ENCODE measurements at places on chromosomes 16 and 17.

GRCh38 chr17:65670667-65671371 lies 109.4 kb upstream of the AXIN2 start:
- no peak for DNase-seq

GRCh38 chr16:64096689-64097088 lies 1025.2 kb downstream of the CDH11 start:
- DNase-seq, result no peak

DNA sequence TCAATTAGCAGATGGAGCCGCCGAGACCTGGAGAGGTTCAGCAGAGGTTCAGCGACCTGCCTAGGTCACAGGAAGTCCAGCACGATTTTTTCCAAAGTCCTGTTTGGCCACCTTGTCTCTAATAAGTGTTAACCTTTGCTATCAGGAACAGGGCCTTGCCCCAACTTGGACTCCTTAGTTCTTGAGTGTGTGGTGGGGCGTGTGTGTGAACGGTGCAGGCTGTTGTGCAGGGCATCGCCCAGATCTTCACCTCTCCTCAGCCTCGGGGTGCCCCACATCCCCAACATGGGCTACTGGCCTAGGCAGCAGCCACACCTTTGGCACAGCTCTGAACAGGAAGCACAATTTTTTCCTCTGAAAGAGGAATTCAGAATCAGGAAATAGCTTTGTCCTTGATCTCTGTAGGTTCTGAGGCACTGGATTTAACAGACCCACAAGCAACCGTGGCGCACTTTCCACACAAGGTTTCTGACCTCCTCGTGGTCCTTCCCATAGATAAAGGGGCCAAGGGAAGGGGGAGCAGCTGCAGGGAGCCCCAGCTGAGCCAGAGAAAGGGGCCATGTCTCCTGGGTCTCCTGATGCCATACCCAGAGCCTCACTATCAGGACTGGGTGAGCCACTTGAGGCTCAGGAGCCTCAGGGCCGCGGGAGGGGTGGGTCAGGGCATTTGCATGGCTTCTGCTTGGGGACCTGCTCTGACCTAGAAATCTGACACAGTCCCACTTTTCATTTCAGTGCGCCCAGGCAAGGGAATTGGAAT lies 10.4 kb downstream of the MPRIP start:
- DNase-seq, result no peak

DNA sequence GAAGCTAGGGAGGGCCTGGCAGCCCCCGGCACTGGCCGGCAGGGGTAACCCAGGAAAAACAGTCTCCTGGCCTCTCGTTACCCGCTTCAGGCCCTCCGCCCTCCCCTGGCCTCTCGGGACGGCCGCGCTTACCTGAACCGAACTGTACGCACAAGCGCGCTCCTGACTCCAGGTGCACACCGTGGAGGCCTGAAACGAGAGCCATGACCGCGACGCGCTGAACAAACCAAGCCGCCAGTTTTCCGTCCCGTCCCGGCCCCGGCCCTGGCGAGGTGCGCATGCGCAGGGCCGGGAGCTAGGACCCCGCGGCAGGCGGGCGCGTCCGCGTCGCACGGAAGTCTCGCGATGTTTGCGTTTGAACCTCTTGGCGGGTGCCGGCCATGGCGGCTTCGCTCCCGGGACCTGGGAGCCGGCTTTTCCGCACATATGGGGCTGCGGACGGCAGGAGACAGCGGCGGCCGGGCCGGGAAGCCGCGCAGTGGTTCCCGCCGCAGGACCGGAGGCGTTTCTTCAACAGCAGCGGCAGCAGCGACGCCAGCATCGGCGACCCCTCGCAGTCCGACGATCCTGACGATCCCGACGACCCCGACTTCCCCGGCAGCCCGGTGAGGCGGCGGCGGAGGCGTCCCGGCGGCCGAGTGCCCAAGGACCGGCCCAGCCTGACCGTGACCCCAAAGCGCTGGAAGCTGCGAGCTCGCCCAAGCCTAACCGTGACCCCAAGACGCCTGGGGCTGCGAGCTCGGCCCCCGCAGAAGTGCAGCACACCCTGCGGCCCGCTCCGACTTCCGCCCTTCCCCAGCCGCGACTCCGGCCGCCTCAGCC lies at the start of gene HASPIN:
Gene HASPIN, plus strand, starts transcription at position 348 of the 822 bp plus-strand sequence. Its CDS starts 33 bp downstream, at position 381.
- peak; percentile 96 for DNase-seq

GRCh38 chr16:66903544-66904427 lies 14.9 kb downstream of the CDH16 start:
- no peak for DNase-seq

DNA sequence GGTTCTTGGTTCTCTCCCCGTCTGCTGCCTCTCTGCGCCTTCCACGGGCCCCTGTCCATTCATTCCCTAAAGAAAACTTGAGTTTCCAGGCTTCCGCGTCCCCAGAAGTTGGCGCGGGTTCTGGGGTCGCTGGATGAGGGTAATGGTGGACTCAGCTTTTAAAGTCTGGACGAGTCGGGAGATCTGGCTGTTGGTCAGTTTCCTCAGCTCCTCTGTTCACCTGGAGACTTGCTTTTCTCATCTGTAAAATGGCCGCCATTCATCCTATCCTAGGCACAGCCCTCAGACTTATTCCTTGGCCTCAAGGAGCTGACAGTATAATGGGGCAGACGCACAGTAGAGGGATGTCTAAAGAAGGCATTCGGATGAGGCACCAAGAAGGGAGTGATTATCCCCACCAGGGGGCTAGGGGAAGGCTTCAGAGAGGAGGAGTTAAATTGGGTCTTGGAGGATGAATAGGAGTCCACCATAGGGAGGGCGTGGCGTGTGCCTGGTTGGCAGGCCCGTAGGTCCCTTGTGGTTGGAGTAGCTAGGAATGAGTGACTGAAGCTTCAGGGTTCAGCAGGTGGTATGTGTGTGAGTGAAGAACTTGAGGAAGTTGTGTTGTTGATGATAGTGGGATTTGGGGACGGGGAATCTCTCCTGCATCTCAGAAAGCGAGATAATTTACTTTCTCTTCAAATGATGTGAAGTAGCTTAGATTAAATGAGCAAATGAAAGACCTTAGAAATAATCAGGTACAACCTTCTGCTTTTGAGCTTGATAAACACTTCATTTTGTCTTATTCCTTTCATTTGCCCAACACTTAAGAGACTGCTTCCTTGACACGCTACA lies 652 bp downstream of the VPS35L start:
- peak; percentile 33 for DNase-seq

- DNase-seq, result peak; percentile 26
Observed at GRCh38 chr17:27808628-27809027, 8.3 kb upstream of the NOS2 start.

- no peak for DNase-seq
Observed at GRCh38 chr16:27689711-27690110, 139.8 kb downstream of the KATNIP start.

DNA sequence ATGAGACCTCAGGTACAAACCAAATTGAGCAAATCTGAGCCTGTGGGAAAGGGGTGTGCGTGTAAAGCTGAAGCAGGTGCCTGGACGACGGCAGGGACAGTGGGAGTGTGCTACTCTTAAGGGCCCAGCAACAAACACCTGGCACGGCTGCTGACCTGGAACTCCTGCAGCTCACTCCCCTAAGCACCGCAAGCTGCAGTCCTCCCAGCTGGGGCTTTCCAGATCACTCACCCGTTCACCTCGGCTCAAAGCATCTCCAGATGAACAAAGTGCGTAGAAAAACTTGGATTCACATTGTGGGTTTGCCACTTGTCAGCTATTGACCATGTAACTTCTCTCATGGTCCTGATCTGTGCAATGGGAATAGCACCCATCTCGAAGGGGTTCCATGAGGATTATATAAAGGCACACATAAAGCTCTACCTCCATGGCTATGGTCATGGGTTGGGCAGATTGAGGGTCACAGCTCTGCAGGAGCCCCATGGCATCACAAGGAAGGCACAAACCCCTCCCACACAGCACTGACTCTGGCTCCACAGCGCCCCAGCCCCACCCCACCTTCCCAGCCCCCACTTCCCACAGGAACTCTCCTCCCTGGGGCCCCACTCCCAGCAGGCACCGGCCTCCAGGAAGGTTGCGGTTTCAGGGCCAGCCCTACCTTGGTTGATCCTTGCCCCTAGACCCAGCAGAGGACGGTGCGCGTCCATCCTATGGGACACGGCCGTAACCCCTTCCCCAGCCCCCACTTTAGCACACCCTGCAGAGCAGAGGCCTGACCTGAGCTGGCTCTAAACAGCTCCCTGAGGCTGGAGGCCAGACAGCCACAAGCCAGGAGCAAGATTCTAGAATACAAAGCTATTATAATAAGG lies 21.9 kb downstream of the ST3GAL2 start:
- no peak for DNase-seq

DNA sequence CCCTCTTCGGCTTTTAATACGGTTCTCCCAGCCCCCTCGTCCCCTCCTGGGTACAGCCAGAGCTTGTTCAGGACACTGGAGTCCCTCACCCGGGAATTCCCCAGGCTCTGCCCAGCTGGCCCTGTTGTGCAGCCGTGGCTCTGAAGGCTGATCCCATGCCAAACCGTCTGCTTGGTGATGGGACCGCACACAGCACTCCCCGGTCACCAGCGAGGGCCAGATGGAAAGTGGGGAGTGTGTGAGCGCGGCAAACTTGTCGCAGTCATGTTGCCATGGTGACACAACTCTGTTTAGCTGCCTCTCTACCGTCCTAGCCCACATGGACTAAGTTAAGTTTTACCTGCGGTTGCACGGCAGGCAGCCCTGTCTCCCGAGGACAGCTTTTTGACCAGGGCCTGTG lies 107.9 kb downstream of the RAP1GAP2 start:
- DNase-seq, result no peak
